ENCODE measurements at places on chromosomes 12 and 14.

- no peak for DNase-seq
Observed at GRCh38 chr12:92519284-92519683, 183.5 kb upstream of the PLEKHG7 start.

- DNase-seq = no peak
Observed at GRCh38 chr14:89775946-89776345, 178.6 kb downstream of the EFCAB11 start.

GRCh38 chr14:60862283-60862682 lies 118.6 kb downstream of the TRMT5 start:
- no peak for DNase-seq

DNA sequence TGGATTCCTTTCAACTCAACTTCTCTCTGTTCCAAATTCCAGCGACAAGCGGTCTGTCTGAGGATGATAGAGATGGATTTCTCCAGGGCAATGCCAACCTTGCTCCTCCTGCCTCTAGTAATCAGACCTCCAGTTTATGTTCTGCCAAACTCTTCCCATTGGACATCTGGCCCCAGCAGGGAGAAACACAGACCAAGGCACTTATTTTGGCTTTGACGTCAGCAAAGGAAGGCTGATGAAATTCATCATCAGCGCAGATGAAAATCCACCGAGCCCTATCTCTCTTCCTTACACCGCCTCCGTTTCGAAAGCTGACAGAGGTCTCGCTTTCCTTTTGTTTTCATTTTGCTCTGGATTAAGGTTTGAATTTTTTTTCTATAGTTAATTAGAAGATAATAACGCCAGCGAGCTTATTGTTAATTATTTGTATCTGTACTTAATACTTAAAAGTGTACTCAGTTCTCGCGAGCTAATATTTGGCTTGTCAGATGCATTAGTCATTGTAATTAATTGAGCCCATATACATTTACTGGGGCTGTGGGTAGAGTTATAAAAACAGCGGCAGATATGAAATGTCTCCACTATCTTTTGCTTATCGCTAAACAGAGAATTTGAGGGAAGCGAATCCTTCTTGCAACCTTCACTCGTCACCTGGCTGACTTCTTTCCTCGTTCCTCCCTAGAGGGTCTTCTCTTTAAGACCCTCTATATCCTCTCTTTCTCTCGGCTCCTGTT lies 35.9 kb upstream of the MED13L start:
- no peak for DNase-seq

- DNase-seq = no peak
Observed at GRCh38 chr14:66099931-66100330, 386.2 kb upstream of the CCDC196 start.

GRCh38 chr12:113762882-113763816 lies 203.0 kb downstream of the RBM19 start:
- no peak for DNase-seq

DNA sequence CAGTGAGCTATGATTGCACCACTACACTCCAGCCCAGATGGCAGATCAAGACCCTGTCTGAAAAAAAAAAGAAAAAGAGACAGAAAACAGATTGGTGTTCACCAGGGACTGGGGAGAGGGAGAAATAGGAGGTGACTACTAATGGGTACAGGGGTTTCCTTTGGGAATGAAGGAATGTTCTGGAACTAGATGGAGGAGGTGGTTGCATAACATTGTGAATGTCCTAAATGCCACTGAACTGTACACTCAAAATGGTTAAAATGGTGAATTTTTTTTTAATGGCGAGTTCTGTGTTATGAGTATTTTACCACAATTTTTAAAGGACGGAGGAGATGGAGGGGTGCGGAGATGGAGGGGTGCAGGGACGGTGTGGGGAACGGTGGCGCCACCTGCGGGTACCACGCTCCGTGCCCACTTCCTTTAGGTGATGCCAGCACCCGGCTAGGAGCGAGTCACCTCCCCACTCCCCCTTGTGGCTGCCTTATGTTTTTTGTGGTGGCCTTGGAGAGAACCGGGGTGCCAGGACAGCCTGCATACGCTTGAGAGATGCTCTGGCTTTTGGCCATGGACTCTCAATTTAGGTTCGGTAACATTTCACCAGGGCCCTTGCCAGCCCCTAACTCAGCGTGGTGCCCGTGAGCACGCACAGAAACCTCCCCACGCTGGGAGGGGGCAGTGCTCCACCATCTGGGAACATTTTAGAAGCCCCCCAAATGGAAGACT lies 16.1 kb downstream of the UBC start:
- no peak for DNase-seq

DNA sequence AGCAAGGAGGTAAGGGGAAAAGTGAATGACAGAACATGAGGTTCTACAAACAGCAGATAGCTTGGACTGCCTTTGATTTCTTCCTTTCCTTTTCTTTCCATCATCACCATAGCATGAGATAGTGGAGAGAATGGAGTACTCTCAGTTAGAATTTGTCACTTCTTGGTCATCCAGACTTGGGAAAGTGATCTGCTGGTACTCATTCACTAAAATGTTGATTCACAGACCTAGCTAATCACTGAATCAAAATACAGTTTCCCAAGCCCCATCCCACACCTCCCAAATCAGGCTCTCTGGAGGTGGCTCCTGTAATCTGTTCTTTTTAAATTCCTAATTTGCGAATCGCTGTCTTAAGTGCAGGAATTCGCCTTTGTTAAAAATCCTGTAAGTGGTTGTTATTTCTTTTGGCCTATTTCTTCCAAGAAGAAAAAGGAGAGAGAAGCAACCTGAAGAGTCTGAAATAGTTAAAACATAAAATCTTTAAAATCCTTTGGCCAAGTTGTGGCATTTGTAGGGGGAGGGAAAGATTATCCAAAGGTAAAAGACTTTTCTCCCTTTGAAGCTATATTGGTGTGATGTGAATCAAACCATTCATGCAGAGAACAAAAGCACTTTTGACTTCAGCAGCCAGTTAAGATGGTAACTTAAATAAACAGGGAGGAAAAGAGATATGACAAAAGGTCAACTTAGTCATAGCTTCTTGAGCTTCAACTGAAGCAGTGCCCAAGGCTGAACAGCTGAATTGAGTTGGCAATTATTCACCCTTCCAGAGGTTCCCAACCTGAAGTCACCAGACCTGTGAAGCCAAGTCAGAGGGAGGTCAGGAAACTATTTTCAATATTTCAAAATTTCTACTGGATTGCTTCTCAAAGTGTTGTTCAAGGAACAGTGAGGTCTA lies 255.1 kb upstream of the KRR1 start:
- DNase-seq = no peak

DNA sequence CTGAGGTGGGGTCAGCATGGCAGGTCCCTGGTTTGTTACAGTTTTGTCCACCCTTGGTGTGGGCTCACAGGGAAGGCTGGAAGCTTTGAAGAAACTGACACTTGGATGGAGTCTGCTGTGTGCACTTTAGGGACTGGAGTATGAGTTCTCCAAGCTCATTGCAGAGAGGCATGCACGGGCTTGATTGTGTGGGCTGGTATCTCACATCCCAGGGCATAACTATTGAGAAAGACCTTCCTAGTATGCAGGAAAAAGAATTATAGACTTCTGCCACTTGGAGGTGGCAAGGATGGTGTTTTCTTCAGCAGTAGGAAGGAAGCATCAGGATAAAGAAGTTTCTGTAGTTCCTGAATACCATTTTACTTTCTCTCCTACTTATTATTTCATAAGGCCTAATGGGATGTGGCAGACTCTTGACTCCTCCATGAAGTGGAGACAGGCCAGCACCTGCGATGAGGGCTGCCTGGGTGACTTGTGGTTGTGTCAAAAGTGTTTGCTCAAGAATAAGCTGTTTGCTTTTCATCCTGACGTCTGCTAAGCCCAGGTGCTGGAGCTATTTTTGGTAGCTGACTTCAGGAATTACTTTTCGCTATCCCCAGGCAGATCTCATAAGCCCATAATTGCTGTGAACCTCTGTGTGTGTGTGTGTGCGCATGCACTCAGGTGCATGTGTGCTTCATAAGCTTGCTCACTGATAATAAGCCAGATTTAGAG lies 125.8 kb downstream of the KTN1 start:
- no peak for DNase-seq

GRCh38 chr12:123041811-123042655 lies 61.6 kb downstream of the ARL6IP4 start:
- no peak for DNase-seq

DNA sequence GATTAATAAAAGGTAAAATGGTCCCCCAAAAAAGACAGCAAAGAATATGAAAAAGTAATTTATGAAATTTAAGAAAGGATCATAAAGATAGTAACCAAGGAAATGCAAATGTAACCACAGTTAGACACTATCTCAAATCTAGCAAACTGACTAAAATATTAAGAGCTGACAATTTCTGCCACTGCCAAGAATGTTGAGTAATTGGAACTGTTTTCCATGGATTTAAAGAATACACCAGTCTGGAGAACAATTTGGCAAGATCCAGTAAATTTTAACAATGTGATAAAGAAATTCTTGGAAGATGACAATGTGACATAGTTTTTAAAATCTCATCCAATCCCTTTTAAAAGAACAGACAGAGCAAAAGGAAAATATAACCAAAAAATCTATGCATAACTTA lies 798.0 kb upstream of the MGAT4C start:
- no peak for DNase-seq

DNA sequence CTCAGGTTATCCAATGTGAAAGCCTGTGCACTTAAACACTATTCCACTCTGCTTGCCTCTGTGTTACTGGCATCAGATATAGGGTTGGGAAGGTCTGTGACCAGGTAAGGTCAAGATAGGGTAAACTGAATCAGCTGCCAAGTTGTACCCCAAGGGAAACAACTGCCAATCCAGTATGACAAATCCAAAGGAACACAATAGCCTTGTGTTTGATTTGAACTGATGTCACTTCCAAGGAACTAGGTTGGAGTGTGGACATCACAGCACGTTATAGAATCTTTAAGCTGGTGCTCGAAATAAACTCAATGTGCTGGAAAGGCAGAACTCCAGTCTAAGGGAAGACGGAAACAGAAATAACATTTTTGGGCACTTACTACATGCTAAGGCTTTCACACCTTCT lies 223.4 kb upstream of the BTG1 start:
- no peak for DNase-seq

DNA sequence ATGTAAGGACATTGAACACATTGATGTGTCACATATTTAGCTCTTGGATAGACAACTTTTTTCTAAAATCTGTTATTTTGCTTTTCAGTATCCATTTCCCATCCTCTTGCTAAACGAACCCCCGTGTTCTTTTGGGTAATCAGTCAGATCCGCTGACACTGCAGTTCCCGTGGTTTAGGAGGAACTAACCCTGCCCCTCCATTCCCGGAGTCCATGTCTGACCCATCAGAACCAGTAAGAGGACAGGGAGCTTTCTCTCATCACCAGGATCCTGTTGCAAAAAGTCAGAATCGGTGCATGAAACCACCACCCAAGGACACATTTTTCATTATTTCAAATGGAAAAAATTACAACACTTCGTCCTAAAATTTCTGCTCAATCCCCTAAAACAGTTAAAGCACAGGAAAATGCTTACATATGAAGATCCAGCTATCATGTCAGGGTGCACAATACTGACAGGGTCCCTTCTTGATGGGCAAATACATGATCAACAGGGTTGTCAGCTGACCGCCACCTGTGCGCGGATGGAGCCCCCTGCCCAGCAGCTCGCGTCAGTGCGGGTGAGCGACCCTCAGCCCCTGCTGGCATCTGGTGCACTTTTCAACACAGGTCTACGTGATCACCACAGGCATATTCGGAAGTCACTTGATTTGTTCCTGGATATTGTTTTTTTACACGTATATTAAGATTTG lies 276.8 kb downstream of the ADGRD1 start:
- DNase-seq = no peak

DNA sequence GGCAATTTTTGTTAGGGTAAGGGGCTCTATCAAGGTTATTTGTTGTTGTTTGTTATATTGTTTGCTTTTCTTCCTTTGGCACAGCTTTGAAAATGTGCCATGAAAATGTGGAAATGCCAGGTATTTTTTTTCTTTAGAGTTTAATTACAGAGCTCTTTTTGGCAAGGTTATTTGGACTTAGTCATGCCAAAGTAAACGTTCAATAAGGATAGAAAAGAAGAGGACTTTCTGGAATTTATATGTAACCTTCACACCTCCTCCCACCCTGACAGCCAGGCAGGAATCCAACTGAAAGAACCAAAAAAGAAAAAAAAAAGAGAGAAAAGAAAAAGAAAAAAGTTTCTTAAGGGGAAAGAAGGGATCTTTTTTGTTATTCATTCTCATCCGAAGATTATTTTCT lies 217.8 kb downstream of the KITLG start:
- no peak for DNase-seq

DNA sequence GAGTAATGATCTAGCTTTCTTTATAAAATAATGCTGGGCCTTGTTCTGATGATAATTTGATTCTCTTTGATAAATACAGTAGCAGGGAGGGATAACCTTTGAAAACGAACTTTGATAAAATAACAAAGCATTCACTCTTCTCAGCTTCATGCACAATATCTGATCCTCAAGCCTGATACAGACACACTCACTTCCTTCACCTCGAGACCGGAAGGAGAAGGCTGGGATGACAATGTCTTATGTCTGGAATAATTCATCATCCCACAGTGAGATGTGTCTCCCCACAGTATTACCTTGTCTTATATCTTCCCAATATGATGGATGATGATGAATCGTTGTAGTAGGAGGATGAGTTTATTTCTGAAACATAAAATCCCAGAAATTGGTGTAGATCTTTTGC lies 15.5 kb upstream of the NR1H4 start:
- DNase-seq = no peak

- no peak for DNase-seq
Observed at GRCh38 chr14:67502867-67503266, 14.3 kb upstream of the TMEM229B start.

DNA sequence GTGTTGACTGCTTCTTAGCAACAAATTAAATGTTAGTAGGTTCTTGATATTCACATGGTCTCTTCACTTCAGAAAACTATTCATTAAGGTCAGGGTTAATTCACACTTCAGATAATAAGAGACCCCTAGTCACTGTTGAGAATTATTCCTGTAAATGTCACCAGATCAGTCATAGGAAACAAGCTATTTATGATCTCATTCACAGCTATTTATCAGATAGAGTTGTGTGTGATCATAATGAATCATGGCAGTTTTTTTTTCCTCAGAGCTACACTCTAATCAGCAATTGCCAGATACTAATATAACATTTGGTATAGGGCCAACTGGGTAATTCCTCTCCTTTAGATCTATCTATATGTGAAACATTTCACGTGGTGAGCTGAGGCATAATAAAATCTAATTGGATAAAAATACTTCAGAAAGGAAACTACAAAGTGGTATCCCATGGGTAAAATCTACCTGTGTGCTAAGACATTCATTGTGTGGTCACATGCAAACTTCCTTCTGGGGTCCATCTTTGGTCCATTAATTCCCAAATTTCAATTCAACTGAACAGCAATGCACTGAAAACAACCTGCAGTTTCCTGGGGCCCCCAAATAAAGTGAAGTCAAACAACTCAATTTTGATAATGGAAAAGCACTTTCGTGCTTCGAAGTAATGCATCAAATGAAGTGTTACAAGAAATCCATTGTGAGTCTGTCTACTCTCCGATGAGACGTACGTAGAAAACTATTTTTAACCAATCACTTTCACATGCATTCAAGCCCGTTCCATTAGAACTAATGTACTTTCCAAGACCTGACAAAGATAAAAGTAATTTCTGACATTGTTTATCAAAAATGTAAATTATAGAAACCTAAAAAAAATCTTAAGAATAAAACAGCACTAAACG lies 197.0 kb downstream of the ACSS3 start:
- DNase-seq = no peak

Data from stimulated activated CD8-positive, alpha-beta memory T cell treated with anti-CD3 and anti-CD28 coated beads, Interleukin-4, amount 100 ng/mL, for 1 hour (primary cell).